A549 treated with DMSO at 1 μM for 4 hours (cell line): ENCODE measurements at places on chromosomes 1 and 21. TPM values are rescaled to one million over a fixed set of nuclear protein-coding genes. Genes with fewer than 3 reads are reported as not detected.

Gene WARS2
- total RNA-seq: 5.6 to 7.6 TPM (median 6.5 TPM) in 5 replicates

Gene APOBEC4
- not detected in 5 replicates for total RNA-seq

Gene LRRC53
- total RNA-seq: not detected in 5 replicates

Gene TFF3
- total RNA-seq: not detected in 5 replicates

Gene TCHHL1
- total RNA-seq: not detected in 5 replicates

Gene HPCAL4
- 0.26 to 0.42 TPM (median 0.33 TPM) in 5 replicates for total RNA-seq

Gene KCNT2
- 0.05 to 0.06 TPM (median 0.05 TPM) in 3 of 5 replicates, not detected in the others for total RNA-seq

Gene ALG6
- total RNA-seq: 4.8 to 7.7 TPM (median 7.3 TPM) in 5 replicates

Gene RAB25
- 0.14 TPM in 1 of 5 replicates, not detected in the others for total RNA-seq

Gene SPATA45
- total RNA-seq: 0.39 TPM in 1 of 5 replicates, not detected in the others

Gene SLAMF9
- total RNA-seq: 0.17 to 0.41 TPM (median 0.31 TPM) in 5 replicates

Gene KRTAP11-1
- not detected in 5 replicates for total RNA-seq

Gene MROH9
- not detected in 5 replicates for total RNA-seq

Gene SLC25A33
- total RNA-seq: 2.8 to 4.0 TPM (median 3.3 TPM) in 5 replicates

Gene ZC3H12A
- 16.0 to 18.4 TPM (median 17.8 TPM) in 5 replicates for total RNA-seq

Gene POGK
- total RNA-seq: 27.0 to 33.8 TPM (median 29.5 TPM) in 5 replicates

Gene PRELP
- 0.02 TPM in 2 of 5 replicates, not detected in the others for total RNA-seq

Gene AMY1A
- not detected in 5 replicates for total RNA-seq

Gene VANGL2
- 0.84 to 1.3 TPM (median 1.2 TPM) in 5 replicates for total RNA-seq

Gene AKT3
- 18.4 to 34.0 TPM (median 25.9 TPM) in 5 replicates for total RNA-seq

Gene DNAH14
- total RNA-seq: 13.2 to 18.1 TPM (median 16.3 TPM) in 5 replicates

Gene IGSF5
- not detected in 5 replicates for total RNA-seq
